Suprapubic skin (tissue), 4 donors: ENCODE measurements at places on chromosomes 1 and 21. TPM values are rescaled to one million over a fixed set of nuclear protein-coding genes. Genes with fewer than 3 reads are reported as not detected.

The APOBEC4 gene
- not detected for total RNA-seq

DNA sequence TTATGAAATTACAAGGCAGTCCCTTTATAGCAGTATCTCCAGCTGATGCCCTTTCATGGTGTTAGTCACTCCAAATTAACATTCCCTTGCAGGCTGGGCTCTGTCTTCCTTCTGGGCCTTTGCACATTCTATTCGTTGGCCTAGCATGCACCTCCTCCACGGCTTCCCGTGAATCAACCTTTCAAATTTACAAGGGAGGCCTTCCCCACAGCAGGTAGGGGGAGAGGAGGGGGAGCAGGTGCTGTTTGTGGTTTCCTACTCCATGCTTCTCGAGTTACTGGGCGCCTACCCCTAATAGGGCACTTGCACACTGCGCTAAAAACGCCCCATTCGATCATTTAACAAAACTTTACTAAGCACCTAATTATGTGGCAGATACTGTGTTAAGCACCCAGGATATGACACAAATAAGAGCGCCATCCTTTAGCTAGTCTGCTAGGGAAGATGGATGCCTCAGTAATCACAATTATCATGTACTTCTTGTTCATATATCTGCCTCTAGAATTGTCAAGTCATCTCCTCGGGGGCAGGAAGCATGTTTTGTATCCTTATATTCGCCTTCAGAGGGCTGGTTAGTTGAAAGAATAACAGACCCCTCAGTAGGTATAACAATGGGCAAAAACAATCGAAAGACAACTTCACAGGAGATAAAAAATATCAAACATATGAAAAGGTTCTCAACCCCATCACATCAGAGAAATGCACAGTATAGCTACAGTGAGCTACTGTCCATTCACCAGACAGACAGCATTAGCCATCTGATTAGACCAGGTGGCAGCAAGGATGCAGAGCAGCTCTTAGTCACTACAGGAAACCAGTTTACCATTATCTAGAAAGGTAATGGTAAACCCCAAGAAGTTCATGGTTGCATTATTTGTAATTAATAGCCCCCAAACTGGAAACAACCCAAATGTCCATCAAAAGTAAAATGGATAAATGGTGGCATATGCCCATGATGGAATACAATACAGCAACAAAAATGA lies 1.7 kb upstream of the ADAR start:
- no peaks in the 10 kb centered on the region for H3K27me3 ChIP-seq
- H3K36me3 ChIP-seq = no peaks in the 10 kb centered on the region
- H3K4me3 ChIP-seq = no peak overlapping the region
- H3K27ac ChIP-seq = peak overlapping the region; percentile 97
- DNase-seq = no peak

The ANGPTL1 gene
- total RNA-seq = 4.3 TPM

GRCh38 chr1:93518516-93518915 lies 70.6 kb downstream of the FNBP1L start:
- no peak overlapping the region for H3K27ac ChIP-seq
- H3K4me1 ChIP-seq = peaks cover 3% of the 10 kb centered on the region
- no peak overlapping the region for H3K4me3 ChIP-seq
- DNase-seq = no peak
- H3K36me3 ChIP-seq = no peaks in the 10 kb centered on the region

GRCh38 chr1:169548282-169548681 lies 38.0 kb downstream of the F5 start:
- no peak overlapping the region for H3K4me3 ChIP-seq
- H3K27me3 ChIP-seq = no peaks in the 10 kb centered on the region
- no peaks in the 10 kb centered on the region for H3K4me1 ChIP-seq
- DNase-seq = no peak
- H3K27ac ChIP-seq = no peak overlapping the region

The CA6 gene
- 9.5 TPM for total RNA-seq

GRCh38 chr1:112457241-112457640 lies 51.5 kb upstream of the WNT2B start:
- no peaks in the 10 kb centered on the region for H3K27me3 ChIP-seq
- peaks cover 50% of the 10 kb centered on the region for H3K36me3 ChIP-seq
- no peak overlapping the region for H3K27ac ChIP-seq
